Effector memory CD8-positive, alpha-beta T cell (primary cell): ENCODE measurements at places on chromosomes 3 and 15.

- DNase-seq = no peak
Observed at GRCh38 chr15:99455789-99456160, 110.0 kb upstream of the MEF2A start.

DNA sequence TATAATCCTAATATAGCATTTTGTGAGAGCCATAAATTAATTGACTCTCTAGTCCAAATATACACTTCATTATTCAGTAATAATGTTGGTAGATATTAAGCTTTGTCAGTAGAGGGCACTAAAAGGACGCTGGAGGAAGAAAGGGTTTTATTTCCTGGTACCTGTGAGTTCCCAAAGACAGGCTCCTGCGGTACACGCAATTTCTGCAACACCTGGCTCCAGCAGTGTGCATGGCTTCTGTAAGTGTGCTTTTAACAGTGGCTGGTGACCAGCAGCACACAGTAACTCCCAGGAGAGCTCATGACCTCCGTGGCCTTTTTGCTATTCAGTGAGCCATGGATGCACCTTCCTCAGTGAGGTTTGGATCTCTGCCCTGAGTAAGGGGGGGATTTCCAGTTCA is 338.3 kb upstream of the ZNF385D start:
- no peak for DNase-seq

DNA sequence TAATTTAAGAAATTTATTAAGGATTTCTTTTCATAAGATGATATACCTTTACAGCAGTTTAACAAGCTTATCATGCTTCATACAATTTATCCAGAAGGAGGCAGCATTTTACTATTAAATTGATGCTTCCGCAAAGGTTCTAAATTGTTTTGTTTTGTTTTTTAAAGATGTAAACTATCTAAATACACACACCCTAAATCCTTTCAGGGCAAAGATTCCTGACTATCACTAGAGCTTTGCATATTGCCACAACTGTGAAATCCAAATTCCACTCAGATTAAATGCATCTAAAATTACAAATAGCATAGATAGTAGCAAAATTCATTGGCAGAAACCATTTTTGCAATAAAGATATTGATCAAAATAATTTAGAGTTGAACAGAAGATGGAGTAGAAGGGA is 44.5 kb upstream of the CCNL1 start:
- no peak for DNase-seq

DNA sequence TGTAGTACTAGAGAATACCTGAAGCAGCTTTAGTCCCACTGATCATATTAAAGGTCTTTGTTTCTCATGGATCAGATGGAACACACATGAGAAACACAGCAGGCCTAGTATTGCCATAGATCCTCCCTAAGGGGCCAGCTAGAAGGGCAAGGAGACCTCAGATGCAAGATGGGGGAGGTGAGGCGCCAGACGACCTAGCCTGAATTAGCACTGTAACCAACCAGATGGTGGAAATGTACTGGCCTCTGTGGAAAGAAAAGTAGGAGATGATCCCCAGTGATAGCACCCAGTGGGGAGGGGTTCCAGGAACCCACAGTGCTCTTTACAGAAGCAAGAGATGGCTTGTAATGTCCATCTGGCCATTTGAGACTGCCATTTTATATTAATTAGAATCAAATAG is 138.2 kb upstream of the ZNF385D start:
- DNase-seq = no peak

- no peak for DNase-seq
Observed at GRCh38 chr15:32852771-32853170, 135.0 kb downstream of the GREM1 start.

DNA sequence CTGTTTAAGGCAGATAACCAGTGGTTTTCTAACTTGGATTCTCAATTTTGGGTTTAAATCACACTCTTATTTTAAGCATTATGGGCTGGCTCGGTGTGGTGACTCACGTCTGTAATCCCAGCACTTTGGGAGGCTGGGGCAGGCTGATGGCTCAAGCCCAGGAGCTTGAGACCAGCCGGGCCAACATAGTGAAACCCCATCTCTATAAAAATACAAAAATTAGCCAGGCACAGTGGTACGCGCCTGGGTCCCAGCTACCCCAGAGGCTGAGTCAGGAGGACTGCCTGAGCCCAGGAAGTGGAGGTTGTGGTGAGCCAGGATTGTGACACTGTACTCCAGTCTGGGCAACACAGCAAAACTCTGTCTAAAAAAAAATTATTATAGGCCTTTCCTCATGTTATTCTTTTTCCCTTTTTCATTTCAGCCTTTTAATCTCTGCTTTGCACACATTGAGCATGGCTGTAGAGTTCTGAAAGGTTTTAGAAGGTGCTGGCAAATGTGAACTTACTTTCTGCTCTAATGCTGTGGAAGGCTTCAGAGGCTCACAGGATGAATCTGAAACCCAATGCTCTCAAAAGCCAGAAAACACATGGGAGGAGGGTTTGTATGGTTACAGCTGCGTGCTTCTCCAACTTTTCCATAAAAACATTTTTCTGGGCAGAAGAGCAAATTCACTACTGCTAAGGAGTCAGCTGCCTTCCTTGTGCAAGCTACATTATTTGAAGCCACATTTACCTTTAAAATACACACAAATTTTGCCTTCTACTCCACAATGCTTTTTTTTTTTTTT is 32.5 kb downstream of the CHAC1 start:
- no peak for DNase-seq

DNA sequence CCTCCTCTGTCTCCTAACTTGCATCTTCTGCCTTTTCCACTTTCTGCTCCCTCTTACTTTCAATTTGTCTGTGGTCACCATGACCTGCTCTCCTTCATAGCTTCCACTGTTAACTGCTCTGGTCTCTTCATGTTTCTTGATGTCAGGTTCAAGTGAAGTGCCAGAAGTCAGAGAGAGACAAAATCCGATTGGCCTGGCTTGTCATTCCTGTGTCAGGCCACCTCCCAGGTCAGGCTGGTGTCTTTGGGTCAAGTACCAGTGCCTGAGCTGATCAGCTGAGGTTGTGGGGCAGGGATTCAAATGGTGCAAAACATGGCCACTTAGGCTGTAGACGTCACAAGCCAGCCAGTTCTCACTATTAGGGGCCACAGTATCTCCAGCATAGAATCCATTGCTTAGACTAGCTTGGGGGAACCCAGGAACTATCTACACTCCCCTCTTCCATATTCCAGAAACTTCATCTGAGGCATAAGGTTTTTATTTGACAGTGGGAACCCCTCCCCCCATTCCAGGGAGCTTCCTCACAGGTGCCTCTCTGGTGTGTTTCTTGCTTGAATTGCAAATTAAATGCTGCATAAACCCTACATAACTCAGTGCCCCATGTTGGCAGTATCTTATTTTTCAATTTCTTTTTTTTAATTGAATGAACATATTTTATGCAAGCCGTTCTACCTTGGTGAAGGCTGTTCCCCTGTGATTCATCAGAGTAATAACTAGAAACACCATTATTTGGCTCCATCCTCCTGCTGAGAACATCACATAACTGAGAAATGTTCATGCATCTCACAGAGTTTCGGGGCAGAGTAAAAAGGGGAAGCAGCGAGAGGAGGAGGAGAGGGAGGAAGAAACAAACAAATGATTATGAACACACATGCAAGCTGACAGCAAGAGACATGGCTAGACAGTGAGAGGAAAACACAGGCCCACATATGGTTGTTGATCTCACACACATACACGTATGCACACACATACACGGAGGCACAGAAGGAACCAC is 175.8 kb downstream of the TLE3 start:
- no peak for DNase-seq

- DNase-seq = no peak
Observed at GRCh38 chr3:88809993-88810392, 297.4 kb upstream of the EPHA3 start.

DNA sequence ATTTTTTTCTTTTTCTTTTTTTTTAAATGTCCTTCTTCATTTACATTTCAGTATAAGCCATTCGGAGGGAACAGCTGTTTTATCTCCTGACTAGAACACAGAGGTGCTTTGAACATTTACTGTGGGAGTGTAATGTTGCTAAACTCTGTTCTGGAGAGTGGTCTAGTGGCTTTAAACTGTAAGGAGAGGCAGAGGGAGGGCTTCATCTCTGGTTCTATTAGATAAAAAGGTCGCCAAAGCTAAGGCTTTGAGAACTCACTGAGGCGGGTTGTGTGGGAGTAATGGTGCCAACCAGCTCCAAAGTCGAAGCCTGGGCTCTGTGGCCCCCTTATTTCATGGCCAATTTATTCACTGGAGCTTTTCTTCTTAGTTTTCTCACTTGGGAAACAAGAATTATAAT is 133.2 kb downstream of the ANXA2 start:
- DNase-seq = no peak

GRCh38 chr3:47412453-47412756 is 31.6 kb downstream of the PTPN23 start:
- no peak for DNase-seq

- DNase-seq = no peak
Observed at GRCh38 chr3:184715943-184716621, 4.2 kb upstream of the MAGEF1 start.

- DNase-seq = no peak
Observed at GRCh38 chr15:94858449-94858848, 627.1 kb downstream of the MCTP2 start.

GRCh38 chr3:81459733-81460132 is 301.7 kb downstream of the GBE1 start:
- DNase-seq = no peak

GRCh38 chr15:68700455-68701123 is 120.1 kb downstream of the ANP32A start:
- no peak for DNase-seq

DNA sequence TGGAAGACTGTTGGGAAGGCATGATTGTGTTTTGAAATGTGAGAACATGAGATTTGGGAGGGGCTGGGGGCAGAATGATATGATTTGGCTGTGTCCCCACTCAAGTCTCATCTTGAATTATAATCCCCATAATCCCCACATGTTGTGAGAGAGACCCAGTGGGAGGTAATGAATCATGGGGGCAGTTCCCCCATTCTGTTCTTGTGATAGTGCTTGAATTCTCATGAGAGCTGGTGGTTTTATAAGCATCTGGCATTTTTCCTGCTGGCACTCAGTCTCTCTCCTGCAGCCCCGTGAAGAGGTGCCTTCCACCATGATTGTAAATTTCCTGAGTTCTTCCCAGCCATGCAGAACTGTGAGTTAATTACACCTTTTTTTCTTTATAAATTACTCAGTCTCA is 430.5 kb downstream of the OTOL1 start:
- no peak for DNase-seq

DNA sequence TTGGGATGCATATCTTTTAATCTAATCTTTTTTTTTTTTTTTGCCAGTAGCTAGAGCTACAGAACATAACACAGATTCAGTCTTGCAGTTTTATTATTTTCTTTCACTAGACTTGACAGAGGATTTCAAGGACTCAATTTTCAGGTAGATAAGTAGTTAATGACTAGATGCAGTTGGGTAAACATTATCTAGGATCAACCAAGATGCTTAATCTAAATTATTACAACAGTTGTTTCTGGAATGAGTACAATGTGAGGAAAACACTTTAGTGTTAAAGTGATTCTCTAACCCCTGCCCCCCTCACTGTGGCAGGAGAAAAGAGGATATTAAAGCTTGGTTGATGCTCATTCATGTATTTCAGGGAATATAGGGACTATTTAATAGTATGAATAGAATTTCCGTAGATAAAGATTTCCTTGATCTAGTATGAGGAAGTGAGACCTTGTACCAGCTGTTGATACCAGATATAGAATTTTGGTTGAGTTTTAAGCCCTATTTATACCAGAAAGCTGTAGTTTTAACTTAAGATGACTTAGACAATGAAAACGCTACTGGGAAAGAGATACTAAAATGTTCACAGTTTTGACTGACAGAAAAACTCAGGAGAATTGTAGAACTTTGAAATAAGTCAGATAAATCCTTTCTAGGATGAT is 389.0 kb upstream of the C2CD4B start:
- no peak for DNase-seq

GRCh38 chr3:112651071-112651470 is 10.1 kb upstream of the CCDC80 start:
- DNase-seq = no peak

GRCh38 chr15:59993950-59994401 is 10.1 kb upstream of the FOXB1 start:
- no peak for DNase-seq

DNA sequence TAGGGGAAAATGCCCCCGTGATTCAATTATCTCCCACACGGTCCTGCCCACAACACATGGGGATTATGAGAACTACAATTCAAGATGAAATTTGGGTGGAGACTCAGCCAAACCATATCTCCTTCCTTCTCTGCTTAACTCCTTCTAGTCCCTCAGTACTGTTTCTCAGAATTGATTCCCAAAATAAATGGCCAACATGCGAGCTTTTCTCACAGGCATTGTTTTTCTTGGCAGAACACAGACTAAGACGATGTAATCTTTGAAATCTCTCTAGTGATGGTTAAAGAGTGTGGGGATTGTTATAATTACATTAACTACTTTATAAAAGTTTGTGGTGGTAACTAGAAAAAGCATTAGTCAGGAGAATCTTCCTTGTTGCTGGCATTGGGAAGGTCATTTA is 366.5 kb downstream of the LPP start:
- DNase-seq = no peak

DNA sequence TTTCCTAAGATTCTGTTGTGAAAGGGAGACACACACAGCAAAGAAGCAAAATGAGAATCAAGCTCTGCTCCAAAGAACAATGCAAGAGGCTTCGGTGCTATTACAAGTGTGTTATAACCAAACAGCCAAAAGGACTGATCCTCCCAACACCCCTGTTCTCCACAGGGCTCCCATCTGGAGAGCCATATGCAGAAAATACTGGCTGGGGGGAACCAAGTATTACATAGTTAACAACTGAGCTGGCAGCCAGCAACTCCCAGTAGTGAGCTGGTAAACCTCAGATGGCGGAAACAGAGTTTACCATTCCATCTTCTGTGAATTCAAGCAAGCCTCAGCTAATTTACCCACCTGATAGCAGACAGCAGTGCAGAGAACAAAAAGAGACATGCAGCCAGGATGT is 156.4 kb downstream of the NTRK3 start:
- no peak for DNase-seq

DNA sequence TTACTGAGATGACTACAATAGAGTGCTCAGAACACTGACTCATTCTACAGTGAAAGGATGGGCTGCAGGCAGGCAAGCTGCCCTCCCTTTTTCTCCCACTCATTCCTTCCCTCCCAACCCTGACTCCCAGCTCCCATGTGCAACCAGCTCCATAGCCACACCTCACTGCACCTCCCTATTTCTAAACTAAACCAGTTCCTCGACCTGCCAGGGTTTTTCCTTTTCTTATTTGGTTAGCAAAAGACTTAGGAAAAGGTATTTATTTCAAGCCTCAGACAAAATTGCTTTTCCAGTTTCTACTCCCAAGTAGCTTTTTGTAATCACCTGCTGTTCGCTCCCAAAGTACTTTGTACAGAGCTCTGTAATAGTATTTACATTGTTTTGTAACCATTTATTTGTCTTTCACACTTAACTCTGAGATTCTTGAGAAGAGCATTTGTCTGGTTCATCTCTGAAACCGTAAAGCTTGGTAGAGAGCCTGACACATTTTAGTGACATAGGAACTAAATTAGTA is 2.2 kb downstream of the AADAC start:
- DNase-seq = no peak
